ENCODE measurements at places on chromosomes 1 and 21.

- no peak for DNase-seq
Observed at GRCh38 chr1:227885648-227886502, 61.9 kb downstream of the WNT9A start.

DNA sequence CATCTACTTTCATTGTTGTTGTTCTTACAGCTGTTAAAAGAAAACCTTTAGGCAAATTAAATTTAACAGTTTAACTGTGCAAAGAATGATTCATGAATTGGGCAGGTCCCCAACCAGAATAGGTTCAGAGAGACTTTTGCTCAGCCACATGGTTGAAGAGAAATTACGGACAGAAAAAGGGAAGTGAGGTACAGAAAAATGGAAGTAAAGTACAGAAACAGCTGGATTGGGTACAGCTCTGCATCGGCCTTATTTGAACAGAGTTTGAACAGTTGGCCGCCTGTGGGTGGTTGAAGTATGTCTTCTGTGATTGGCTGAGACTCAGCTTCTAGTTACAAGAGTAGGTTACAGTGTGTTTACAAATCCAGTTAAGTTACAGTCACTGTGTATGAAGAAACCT, 210.1 kb downstream of the FGGY start:
- no peak for DNase-seq

DNA sequence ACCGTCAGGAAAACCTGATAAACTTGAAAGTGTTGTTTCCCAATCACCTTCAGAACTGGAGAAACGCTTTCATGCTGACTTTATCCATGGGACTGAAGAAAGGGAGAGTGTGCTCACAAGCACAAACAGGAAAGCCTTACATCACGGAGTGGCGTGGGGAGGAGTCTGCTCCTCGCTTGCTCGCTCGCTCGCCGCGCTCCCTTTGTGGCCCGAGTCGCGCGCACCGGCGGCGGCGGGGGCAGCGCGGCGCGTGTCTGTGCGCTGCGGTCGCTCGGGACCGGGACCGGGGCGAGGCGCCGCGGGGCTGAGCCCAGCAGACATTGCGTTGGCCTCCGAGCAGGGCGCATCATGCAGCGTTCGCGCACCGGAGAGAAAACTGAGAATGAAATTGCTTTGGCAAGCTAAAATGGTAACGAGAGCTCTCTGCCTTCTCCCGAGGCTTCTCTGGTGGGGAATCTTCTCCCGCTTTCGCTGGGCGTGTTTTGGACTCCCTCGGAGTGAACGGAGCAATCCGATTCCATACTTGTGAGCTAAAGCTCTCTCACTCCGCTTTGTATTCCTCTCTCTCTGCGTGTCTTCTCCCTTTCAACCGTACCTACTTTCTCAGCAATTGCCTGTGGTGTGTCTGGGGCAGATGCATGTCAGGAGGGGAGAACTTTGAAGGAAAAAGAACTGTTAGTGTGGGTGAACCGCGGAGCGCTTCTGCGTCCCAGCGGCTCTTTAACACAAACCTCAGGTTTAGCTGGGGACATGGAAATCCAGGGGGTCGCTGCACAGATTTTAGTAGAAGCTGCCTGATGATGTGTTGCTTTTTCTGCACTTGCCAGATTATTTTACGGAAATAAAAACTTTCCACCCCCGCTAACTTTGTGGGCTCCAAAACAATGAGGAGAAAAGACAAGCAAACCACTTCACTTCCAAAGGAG, at the start of gene RGL1:
TSS of gene RGL1 (plus strand) at position 205 of the 926 bp plus-strand sequence. CDS start at position 383, 178 bp downstream.
- DNase-seq, result no peak

- DNase-seq, result peak; percentile 2
Observed at GRCh38 chr21:38768471-38769063, 37.2 kb upstream of the ETS2 start.

DNA sequence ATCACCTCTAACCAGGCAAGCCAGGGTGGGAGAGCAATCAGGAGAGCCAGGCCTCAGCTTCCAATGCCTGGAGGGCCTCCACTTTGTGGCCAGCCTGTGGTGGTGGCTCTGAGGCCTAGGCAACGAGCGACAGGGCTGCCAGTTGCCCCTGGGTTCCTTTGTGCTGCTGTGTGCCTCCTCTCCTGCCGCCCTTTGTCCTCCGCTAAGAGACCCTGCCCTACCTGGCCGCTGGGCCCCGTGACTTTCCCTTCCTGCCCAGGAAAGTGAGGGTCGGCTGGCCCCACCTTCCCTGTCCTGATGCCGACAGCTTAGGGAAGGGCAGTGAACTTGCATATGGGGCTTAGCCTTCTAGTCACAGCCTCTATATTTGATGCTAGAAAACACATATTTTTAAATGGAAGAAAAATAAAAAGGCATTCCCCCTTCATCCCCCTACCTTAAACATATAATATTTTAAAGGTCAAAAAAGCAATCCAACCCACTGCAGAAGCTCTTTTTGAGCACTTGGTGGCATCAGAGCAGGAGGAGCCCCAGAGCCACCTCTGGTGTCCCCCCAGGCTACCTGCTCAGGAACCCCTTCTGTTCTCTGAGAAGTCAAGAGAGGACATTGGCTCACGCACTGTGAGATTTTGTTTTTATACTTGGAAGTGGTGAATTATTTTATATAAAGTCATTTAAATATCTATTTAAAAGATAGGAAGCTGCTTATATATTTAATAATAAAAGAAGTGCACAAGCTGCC, 19.8 kb downstream of the CSF1 start:
- DNase-seq, result no peak

- DNase-seq, result no peak
Observed at GRCh38 chr1:198893141-198893540, 254.3 kb downstream of the PTPRC start.

DNA sequence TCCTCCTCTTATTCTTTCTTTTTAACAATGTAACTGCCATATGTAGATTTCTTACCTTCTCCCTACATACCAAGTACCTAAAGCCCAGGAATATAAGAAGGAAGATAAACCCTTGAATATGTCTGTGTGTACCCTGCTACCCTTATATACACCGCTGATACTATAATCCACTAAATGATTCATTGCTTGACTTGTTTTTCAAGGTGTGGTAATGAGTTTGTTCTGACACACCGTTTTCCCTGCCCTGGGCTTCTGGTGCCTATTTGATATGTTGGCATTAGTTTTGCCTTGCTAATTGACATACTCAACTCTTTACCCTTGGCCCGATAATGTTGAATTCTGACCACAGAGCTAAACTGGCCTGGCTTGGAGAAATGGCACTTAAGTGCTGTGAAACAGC, 64.3 kb downstream of the IL23R start:
- DNase-seq, result no peak

DNA sequence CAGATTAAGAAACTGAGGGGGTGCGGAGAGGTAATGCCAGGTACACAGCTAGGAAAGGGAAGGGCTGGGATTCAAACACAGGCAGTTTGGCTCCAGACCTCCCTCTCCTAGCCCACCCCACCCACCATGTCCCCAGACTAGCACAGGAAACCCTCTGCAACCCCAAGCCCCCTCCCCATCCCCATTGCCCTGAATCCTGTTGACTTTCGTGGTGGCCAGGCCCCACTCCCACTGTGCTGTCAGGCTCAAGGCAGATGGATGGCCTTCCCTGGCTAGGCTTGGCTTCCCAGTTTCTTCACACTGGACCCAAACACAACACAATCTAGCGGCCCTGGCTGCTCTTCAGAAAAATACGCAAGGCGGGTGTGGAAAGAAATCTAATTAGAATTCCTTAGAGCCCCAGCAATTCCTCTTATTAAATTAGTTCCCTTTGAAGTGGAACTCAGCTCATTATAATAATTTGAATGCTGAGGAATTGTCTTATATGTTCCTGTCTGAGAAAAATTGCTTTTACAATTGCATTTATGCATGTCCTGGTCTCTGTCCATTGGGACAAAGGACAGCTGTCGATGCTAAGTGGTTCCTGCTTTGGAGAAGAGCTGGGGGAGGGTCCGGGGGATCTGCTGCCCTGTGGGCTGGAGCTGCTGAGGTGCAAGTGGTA, 97.4 kb downstream of the SYF2 start:
- DNase-seq, result no peak

DNA sequence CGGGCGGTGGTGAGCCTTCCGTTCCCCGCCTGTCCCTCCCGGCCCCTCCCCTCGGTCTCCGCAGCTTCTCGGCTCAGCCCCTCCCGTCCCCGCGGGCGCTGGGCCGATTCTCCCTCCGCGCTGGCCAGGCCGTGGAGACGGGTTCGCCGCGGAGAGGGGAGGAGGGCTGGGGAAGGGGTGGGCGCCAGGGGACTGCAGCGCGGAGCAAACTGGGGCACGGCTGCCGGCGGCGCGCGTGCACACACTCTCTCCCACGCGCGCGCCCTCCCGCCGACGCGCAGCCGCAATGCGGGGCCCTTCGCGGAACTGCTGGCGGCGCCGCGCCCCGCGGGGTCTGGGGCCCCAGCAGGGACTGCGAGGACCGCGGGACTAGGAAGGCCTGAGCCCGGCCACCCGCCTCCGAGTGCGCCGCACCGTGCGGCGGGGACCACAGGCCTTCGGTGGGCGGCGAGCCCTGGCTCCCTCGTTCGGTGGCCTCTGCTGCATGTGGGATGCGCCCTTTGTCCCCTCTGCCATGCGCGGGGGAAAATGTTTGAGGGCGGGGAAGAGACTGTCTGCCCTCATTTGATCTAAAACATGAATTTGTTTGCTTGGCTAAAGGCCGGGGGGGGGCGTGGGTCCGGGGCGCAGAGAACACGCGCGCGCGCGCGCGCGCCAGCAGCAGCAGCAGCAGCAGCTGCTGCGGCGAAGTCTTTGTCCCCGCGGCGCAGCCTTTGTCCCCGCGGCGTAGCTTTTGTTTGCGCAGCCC, 90.7 kb upstream of the VAMP3 start:
- peak; percentile 52 for DNase-seq
